ENCODE measurements at places on chromosomes 3 and 15.
A peak's percentile ranks its signal among the peaks of the same experiment; 100 is the strongest.

DNA sequence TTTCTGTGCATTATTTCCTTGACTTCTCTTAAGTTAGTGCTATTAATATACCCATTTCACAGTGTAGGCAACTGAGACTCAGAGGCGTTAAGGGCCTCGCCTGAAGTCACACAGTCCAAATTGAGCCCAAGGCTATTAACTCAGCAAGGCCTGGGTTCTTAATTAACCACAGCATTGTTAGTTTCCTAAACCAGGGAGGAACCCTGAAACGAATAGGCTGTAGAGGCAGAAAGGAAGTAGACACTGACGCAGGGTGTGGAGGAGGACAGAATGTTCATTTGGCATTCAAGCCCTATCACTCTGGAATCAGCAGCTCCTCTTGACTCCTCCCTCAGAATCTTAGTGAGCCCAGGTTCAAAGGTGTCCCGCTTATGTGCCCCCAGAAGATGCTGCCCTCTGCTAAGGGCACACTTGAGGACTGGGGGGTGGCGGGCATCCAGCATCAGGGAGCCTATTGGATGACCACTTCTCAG lies 13.9 kb downstream of the ARHGEF3 start:
- DNase-seq, result no peak

DNA sequence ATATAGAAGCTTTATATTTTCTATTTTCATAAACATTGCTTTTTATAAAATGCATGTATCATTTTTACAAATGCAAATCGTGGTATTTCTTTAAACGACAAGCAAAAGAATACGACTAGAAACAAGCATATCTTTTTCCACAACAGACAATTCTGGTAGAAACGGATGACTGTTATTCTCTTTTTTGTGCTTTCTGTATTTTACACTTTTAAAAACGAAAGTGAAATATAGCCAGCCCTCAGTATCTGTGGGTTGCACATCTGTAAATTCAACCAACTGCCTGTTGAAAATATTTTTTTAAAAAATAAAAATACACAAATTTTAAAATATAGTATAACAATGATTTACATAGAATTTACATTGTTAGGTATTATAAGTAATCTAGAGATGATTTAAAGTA lies 61.3 kb downstream of the PRTG start:
- no peak for DNase-seq

- DNase-seq, result no peak
Measured at GRCh38 chr3:157786618-157787017, 283.4 kb upstream of the VEPH1 start.

DNA sequence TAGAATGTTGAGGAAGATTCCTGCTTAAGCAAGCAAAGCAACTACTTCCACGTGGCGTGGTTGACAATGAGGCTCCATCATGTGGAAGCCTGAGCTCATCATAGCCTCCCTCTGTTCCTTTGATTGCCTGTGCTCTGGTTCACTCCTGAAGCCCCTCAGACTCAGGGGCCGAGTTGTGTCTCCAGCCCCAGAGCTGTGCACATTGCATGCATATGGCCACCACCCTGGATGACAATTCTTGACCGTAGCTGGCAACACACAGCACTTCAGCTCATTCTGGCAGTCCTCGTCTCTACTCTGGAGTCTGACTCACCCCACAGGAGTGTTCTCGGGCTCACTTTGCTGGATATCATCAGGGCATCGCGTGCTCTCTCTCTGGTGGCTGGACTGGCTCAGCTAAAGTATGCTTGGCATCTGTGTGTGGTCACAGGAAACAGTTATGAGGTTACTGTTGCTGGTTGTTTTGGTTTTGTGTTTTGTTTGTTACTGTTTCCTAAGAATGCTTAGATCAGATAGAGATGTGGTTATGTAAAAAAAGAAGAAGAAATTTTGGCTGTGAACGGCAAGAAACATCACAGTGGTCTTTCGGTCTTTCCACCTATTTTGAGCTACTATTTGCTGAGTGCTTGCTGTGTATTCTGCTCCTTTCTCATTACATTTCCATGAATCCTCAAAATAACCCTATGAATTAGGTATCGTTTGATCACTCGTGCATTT lies 41.6 kb upstream of the MRPS22 start:
- DNase-seq, result peak; percentile 98
